ENCODE measurements at places on chromosomes 4 and X.

- H3K27ac ChIP-seq: no peak overlapping the region
- H3K36me3 ChIP-seq: no peaks in the 10 kb centered on the region
- no peaks in the 10 kb centered on the region for H3K27me3 ChIP-seq
- no peak overlapping the region for H3K4me3 ChIP-seq
- DNase-seq: peak; percentile 1
- H3K4me1 ChIP-seq: no peaks in the 10 kb centered on the region
Measured at GRCh38 chrX:4764888-4765287, 1051.4 kb upstream of the PRKX start.

DNA sequence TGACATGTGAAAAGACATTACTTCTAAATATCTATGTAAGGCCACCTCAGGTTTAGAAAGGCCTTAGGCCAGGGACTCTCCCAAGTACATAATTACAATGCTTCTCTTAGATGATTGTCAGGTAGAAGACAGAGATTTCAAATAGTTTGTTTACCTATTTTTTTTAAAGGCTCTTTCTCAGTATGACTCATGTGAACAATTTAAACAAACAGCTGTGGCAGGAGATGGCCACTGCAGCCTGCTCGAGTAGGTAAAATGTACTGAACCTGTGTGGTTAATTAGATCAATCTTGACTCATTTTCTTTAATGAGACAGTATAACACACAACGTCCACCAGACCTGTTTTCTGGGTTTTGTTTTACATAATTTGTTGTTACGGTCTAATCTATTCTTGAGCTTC, 50.2 kb downstream of the LEF1 start:
- peak; percentile 44 for DNase-seq
- no peak overlapping the region for H3K4me3 ChIP-seq
- H3K27ac ChIP-seq: no peak overlapping the region

GRCh38 chr4:4762909-4763821, 96.3 kb upstream of the MSX1 start:
- DNase-seq: peak; percentile 98
- peaks cover 33% of the 10 kb centered on the region for H3K4me1 ChIP-seq
- peak overlapping the region; percentile 92 for H3K27ac ChIP-seq
- no peaks in the 10 kb centered on the region for H3K27me3 ChIP-seq
- H3K4me3 ChIP-seq: no peak overlapping the region

- H3K27me3 ChIP-seq: no peaks in the 10 kb centered on the region
- H3K27ac ChIP-seq: no peak overlapping the region
- H3K36me3 ChIP-seq: no peaks in the 10 kb centered on the region
- no peak overlapping the region for H3K4me3 ChIP-seq
Measured at GRCh38 chr4:141028024-141028529, 105.2 kb downstream of the RNF150 start.

DNA sequence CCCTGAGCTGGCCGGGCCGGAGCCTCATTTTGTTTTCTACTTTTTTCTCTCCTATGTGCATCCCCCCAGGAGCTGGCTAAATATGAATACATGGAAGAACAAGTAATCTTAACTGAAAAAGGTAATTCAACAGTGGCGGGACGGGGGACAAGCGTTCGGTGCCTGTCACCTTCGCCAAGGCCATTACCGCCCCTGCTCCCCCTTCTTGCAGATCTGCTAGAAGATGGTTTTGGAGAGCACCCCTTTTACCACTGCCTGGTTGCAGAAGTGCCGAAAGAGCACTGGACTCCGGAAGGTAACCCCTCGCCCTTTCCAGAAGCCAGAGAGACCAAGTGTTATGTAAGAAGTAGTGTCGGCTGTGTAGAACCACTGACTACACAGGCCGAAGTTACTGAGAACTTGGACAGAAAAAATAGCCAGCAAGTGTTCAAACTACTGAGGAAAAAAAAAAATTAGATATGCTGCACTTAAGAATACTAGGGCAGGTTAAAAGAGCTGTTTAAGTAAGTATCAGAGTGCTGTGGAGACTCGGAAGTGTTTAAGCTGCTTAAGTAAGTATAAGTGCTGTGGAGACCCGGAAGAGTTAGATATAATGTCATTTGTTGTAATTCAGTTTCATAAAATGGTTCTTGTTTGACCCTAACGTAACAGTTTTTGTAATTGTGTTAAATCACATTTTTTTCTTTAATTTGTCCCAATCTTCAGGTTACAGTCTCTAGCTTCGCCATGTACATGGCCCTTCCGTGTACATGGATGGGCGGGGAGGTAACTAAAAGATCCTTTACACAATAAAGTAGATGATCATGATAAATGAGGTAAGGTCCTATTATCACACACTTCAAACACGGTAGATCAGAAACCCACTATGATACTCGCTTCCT, 856 bp downstream of the SAT1 start:
- DNase-seq: no peak
- no peaks in the 10 kb centered on the region for H3K4me1 ChIP-seq
- no peaks in the 10 kb centered on the region for H3K27me3 ChIP-seq
- no peak overlapping the region for H3K27ac ChIP-seq
